ENCODE measurements at places on chromosomes 5 and 9.

- DNase-seq = no peak
Measured at GRCh38 chr5:152331718-152332117, 73.4 kb downstream of the NMUR2 start.

GRCh38 chr5:144979516-144980264, 809.0 kb downstream of the KCTD16 start:
- no peak for DNase-seq

GRCh38 chr9:2242831-2243330, 227.7 kb downstream of the SMARCA2 start:
- DNase-seq = no peak

DNA sequence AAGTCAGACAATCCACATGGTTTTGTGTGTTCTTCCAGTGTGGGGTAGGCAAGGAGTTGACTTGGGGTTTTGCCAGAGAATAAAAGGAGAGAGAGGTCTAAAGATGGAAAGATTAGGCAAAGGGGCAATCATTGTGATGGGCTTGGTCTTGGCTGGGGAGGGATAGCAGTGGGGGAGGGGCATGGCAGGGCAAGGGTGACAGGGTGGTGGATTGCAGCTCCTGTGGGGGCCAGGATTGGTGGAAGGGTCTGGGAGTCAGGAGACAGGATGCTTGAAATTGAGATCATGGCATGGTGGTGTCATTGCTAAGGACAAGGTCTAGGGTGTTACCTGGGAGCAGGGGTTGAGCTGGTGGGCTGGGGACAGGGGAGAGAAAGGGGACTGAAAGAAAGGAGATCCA, 57.6 kb downstream of the ZNF618 start:
- DNase-seq = no peak

- DNase-seq = no peak
Measured at GRCh38 chr5:77167695-77168121, 42.8 kb upstream of the PDE8B start.

DNA sequence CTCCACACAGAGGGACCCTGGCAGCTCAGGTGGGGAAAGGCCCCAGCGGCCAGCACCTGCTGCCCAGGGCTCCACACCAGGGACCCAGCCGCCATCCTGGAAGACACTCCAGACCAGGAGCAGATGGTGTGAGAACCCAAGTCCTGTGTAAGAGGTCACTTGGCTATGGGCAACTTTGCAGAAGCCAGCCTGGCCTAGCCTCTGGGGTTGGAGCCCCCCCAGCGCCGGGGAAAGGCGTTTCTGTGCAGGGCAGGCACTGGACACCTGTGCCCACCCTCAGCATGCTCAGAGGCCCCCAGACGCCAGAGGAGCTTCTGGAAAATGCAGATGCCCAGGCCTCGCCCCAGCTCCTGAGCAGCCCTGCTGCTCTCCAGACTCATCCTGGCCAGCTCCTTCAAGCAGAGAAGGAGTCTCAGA, 34.0 kb downstream of the RASGEF1C start:
- no peak for DNase-seq

DNA sequence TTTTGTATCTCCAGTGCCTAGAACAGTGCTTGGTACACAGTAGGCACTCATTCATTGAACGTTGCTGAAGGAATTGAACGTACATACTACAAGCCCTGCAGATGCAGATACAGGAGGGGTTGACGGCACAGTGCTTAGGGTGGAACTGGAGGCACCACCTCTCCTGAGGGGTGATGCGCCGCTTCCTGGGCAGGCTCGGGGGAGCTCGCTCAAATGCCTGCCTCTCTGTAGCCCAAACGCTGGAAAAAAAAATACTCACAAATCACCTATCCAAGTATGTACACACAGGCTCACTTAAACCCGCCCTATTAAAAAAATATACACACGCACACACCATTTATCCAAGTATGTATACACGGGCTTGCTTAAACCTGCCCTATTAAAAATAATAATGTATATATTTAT, 536 bp upstream of the COMMD10 start:
- DNase-seq = no peak

DNA sequence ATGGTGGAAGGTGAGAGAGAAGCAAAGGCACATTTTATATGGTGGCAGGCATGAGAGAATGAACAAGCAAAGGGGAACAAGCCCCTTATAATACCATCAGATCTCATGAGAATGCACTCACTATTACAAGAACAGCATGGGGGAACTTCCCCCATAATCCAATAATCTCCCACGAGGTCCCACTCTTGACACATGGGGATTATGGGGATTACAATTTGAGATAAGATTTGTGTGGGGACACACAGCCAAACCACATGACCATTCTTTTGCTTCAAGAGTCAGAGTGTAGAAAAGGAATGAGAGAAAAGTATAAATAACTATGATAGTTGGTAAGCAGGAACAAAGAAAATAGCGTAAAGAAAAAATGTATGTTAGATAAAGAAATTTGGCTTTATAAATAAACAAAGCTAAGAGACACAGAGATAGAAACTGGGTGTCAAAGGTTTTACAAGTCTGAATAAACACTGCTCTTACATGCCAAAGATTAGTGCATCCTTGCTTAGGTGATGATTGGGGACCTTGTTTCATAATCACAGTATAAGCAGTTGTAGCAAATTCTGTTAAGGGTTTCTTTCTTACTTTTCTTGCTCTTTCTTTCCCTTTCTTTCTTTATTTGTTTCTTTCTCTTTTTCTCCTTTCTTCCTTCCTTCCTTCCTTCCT, 91.9 kb upstream of the PAPPA start:
- DNase-seq = no peak

- no peak for DNase-seq
Measured at GRCh38 chr9:32161209-32161608, 223.2 kb upstream of the ACO1 start.

- peak; percentile 34 for DNase-seq
Measured at GRCh38 chr5:36240779-36241630, 720 bp downstream of the NADK2 start.

DNA sequence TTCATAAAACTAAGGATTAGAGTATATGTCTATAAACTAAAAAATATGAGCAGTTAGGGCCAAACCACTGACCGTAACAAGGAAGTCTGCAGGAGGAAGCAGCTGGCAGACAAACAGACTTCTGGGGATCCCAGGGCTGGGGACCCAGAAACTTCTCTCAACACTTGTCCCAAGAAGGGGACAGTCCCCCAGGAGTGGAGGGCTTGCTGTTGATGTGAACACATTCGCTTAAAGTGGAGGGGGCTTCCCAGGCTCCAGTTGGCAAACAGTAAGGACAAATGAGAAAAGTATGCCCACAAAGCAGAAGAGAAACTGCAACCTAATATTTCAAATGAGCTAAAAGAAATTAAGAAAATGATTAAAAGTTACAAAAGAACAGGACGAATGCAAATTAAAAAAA, 83.7 kb downstream of the PDE8B start:
- no peak for DNase-seq

DNA sequence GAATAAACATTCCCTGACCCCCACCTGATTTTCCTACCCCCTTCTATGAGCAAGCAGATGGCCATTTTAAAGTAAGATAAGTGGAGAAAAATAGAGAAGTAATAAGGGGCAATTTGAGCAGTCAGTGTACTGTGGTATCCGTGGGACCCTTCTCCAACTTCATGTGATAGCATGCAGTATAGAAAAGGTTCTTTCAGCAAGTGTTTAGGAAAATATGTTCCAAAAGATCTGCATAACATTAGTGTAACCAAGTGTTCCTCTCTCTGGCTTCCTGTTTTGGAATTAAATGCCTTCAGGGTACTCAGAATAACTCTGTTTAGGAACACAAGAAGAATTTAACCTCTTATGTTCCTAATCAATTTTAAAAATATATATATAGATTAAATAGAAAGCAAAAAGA, 134.9 kb downstream of the ATG10 start:
- DNase-seq = no peak
